ENCODE measurements at places on chromosomes 7 and 10.

- DNase-seq, result no peak
These were observed 10.8 kb upstream of the BAG3 start for GRCh38 chr10:119640384-119640783.

DNA sequence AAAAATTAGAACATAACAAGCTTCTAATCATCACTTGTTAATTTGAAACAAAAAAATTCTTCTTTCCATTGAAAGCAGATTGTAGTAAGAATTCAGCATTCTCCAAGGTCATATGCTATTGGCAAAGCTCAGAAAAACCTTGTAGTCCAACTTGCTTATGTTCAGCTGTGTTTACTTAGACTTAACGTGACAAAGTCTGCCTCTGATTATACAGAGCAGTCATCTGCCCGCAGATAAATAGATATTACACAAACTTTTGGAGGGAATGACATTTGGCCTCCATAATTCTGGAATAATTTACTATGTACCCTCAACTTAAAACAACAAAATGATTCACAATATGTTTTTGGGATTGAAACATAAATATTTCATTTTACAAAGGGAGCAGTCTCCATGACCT is 45.8 kb downstream of the MKX start:
- no peak for DNase-seq

DNA sequence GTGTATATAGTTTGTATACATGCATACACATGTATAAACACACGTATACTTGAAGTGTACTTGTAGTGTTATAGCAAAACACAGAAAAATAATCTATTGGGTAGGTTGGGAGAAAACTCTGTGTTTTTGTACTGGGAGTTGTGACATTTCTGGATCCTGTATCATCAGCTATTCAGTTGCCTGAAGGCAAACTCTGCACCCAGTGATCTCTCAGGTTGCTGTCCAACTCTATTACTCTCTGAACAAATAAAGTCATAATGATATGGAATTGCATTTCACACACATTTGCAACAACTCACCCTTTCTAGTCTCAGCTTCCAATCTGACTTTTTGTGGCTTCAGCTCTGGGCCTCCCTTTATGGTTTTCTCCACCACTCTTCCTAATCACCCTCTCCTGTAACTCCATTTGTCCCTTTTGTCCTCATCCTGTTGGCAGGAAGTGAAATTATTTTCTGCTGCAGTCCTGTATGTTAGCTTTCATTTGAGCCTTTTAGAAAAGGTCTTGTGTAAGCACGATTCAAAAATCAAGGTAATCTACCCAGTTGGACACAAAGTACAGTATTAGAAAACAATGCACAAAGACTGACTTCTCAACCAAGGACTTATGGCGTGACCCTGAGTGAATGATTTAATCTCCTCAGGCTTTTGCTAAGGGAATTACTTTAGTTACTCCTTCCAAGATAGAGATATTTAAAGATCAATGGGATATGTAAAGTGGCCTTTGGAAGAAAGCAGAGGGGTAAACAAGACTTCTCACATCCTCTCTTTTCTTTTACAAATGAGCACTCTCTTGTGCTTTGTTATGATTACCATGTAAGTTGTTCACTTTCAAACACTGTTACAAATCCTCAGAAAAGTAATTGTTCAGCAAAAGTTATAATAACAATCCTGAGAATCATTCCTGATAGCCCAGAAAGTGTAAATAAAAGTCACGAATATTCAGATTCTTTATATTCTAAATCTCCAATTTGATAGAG is 249.1 kb downstream of the KCND2 start:
- DNase-seq, result no peak

DNA sequence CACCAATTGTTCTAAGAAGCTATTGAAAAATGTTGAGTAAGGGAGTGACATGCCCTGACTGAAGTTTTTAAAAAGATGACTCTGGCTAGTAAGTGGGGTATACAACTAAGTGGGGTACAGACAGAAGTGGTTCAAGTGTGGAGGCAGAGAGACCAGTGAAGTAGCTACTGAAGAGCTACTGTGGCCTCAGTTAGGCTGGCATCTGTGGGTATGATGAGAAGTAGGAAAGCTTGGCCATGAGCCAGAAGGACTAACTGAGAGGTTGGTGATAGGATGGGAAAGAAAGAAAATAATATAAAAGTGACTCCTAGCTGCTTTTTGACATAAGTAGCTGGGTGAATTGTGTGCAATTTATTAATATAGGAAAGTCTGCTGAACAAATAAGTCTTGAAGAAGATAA is 176.6 kb downstream of the SEMA3D start:
- no peak for DNase-seq
